ENCODE measurements at places on chromosomes 1 and 21.
A peak's percentile ranks its signal among the peaks of the same experiment; 100 is the strongest.

- no peaks in the 10 kb centered on the region for H3K36me3 ChIP-seq
- H3K27me3 ChIP-seq = no peaks in the 10 kb centered on the region
- DNase-seq = no peak
- H3K4me3 ChIP-seq = no peak overlapping the region
- no peak overlapping the region for H3K27ac ChIP-seq
Observed at GRCh38 chr1:37663426-37664000, 28.8 kb upstream of the CDCA8 start.

DNA sequence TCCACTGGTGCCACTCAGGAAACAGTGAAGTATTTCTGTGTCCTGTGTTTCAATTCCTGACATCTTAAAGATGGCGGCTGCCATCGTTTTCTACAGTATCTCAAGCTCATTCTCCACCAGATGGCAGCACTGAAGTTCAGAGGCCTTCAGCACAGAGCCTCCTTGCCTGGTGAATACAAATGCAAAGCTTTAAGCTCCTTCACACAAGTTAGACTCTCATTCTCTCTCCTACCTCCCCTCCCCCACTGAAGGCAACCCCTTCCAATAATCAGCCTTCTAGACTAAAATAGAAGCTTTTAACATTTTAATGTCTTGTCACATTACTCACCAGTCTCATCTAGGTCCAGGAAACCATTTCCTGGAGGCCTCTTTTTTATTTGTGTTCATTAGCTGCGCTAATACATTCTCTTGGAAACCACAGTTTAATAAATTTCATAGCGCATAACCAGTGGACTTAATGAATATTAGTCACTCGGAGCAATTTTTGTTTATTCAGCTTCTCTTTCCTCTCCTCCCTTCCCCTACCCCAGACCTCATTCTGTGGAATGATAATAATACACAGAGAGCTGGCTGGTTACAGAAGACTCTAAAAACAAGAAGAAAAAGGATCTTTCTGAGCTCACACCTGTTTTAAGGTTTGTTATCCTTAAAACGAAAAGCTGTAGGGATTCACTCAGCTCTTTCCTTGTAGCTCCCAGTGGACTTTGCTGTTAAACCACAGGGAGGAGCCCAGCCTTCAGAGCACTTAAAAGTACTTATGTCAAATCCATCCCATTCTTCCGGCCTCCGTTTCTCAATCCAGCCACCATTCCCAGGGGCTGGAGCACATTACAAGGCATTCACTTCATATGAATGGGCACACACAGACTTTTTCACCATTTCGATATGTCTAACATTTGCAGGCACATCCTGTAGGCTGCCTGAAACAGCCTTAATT is 384.9 kb downstream of the HLX start:
- peak; percentile 64 for DNase-seq
- H3K4me1 ChIP-seq = no peaks in the 10 kb centered on the region
- no peaks in the 10 kb centered on the region for H3K36me3 ChIP-seq
- no peak overlapping the region for H3K4me3 ChIP-seq
- H3K27ac ChIP-seq = no peak overlapping the region

DNA sequence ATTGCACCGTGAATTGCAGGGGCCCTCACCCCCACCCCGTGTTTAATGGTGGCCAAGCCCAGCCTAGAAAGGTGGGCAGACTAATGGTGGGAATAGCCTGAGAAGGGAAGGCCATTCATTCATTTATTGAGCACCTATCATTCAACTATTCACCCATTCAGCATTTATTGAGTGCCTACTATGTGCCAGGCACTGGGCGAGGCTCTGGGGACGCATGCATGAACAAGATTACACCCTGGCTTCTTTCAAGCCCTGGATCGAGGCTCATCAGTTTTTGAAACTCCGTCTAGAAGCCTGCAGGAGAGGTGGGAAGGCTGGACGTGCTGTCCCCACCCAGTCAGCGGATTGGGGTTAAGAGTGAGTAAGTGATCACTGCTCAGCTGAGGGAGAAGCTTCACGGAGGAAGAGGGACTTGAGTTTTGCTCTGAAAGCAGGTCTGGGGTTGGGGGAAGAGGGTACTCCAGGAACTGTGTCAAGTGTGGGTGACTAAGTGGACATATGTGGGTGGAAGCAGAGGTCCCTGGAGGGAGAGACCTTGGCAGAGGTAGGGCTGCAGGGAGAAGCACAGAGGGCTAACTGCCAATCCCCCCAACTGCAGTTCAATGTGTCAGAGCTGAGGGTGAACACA is 35.6 kb downstream of the MEF2D start:
- H3K36me3 ChIP-seq = peaks cover 4% of the 10 kb centered on the region
- H3K27ac ChIP-seq = no peak overlapping the region
- H3K27me3 ChIP-seq = no peaks in the 10 kb centered on the region
- H3K4me1 ChIP-seq = no peaks in the 10 kb centered on the region
- DNase-seq = no peak

GRCh38 chr21:46155514-46156377 is at the start of gene FTCD:
Gene FTCD, minus strand, starts transcription at chr21:46155579. Its CDS starts 56 bp downstream, at chr21:46155523.
- H3K27me3 ChIP-seq = no peaks in the 10 kb centered on the region
- H3K27ac ChIP-seq = no peak within 1 kb of the TSS
- no peaks in the 10 kb centered on the region for H3K4me1 ChIP-seq
- no peaks in the 10 kb centered on the region for H3K36me3 ChIP-seq
- H3K4me3 ChIP-seq = no peak within 1 kb of the TSS

DNA sequence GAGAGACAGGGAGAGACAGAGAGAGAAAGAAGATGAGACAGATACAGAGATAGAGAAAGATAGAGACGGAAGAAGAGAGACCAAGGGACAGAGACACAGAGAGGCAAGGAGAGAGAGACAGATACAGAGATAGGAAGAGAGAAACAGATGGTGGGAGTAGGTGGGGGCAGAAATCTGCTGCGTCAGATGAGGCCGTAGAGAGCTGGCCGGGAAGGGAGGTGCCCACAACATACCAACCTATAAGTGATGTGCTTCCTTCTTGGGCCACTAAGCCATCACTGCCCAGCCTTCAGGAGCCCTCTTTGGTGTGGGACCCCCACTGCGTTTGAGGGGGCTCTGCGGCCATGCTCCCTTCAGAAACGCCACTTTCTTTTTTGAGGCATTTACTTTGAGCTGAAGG is 307.6 kb upstream of the VAMP3 start:
- no peak overlapping the region for H3K4me3 ChIP-seq
- H3K27me3 ChIP-seq = no peaks in the 10 kb centered on the region
- H3K27ac ChIP-seq = no peak overlapping the region
- H3K4me1 ChIP-seq = no peaks in the 10 kb centered on the region

DNA sequence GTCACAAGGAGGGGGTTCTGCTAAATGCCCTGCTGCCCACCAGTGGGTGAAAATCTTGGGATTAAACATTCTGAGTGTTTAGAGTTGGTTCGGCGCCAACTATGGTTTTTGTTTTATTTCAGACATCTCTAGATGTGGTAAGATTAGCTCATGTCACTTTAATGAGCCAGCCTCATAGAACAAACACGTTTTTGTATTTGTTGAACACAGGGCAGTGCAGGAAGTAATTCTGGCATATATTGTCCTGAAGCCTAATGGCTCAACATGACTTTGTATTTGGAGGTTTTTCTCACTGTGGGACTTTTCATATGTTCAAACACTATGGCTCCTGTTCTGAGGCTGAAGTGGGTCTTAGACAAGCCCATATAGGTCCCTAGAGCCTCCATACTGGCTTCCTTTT is 107.8 kb downstream of the NGF start:
- no peaks in the 10 kb centered on the region for H3K4me1 ChIP-seq
- DNase-seq = no peak
- H3K4me3 ChIP-seq = no peak overlapping the region

DNA sequence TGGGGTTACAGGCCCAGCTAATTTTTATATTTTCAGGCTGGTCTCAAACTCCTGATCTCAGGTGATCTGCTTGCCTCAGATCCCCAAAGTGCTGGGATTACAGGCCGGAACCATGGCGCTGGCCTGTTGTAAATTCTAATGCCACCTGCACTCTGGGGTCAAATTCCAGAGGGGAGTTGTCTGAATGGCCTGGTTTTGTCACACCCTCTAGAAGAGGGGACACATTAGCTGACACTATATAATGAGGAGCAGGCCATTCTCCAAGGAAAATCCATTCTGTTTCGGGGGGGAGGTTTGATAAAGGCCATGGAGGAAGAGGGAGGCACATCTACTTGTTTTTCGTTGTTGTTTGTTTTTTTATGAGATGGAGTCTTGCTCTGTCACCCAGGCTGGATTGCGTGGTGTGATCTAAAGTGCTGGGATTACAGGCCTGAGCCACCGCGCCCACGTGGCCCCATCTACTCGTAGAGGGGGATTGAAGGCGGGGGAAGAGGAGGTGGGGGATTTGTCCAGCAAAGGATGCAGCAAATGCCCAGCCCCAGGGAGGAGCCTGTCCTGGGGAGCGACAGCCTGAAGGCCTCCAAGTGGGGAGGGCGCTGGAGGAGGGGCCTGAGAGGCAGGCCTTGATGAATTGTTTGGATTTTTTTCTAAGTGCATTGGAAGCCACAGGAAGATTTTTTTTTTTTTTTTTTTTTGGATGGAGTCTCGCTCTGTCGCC is 78.4 kb upstream of the SLC45A1 start:
- H3K4me1 ChIP-seq = no peaks in the 10 kb centered on the region
- no peak for DNase-seq
- no peaks in the 10 kb centered on the region for H3K36me3 ChIP-seq
- no peak overlapping the region for H3K27ac ChIP-seq

DNA sequence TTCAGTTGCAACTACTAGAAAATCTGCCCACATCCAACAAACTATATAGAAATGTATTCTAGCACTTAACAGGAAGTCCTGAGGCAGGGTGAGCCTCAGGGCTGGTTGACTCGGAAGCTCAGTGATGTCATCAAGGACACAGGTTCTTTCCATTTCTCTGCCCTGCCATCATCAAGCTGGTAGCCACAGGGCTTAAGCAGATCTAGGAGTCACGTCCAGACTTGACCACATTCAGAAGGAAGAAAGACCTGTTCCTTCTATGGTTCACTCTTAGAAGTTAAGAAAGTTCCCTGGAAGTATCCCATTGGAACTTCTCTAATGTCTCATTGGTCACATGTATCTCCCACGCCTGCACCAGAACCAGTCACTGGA is 438.1 kb downstream of the PRDM2 start:
- H3K4me3 ChIP-seq = no peak overlapping the region
- DNase-seq = no peak
- no peaks in the 10 kb centered on the region for H3K4me1 ChIP-seq
- H3K27me3 ChIP-seq = no peaks in the 10 kb centered on the region

DNA sequence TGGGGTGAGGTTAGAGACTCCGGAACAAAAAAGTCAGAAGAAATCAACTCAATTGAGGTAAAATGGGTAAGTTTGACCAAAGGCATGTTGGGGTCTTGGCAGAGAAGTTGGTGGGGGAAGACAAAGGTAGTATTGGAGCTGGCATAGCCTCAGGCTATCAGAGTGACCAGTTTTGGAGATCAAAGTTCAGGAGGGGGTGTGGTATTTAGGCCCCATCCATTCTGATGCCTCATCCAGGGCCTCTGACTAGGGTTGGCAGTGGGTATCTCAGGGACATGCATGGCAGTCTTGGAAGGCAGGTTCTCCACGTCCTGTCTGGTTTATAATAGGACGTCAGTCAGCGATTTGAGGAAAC is 73.2 kb upstream of the TRABD2B start:
- H3K4me1 ChIP-seq = peaks cover 5% of the 10 kb centered on the region
- H3K4me3 ChIP-seq = no peak overlapping the region
- DNase-seq = no peak

DNA sequence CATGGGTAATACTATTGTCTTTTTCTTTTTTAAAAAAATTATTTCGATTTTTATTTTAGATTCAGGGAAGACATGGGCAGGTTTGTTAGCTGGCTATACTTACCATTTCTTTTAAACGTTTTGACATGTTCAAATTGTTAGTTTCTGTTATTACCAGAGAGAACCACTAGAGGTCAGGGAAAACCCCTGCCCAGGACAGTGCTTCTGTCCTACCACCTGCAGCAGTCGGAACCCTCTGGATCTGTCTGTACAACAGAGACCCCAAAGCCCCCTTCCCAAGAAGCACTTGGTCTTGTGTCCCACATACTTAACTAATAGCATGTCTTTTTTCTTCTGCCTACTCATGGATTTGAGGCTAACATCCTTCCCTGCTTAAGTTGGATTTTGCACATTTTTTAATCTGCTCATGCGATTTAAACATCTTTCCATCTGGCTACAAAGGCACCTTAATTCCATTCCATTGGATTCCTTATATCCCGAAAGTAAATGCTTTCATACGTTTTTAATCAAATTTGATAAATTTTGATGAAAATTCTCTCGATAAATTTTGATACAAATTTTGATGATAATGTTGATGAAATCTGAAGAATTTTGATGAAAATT is 10.0 kb upstream of the C1orf115 start:
- H3K4me3 ChIP-seq = no peak overlapping the region
- H3K27me3 ChIP-seq = no peaks in the 10 kb centered on the region
- no peaks in the 10 kb centered on the region for H3K4me1 ChIP-seq
- H3K36me3 ChIP-seq = no peaks in the 10 kb centered on the region
- H3K27ac ChIP-seq = no peak overlapping the region

GRCh38 chr1:183845681-183846080 is 40.8 kb downstream of the RGL1 start:
- H3K27ac ChIP-seq = no peak overlapping the region
- no peak for DNase-seq
- no peaks in the 10 kb centered on the region for H3K36me3 ChIP-seq

DNA sequence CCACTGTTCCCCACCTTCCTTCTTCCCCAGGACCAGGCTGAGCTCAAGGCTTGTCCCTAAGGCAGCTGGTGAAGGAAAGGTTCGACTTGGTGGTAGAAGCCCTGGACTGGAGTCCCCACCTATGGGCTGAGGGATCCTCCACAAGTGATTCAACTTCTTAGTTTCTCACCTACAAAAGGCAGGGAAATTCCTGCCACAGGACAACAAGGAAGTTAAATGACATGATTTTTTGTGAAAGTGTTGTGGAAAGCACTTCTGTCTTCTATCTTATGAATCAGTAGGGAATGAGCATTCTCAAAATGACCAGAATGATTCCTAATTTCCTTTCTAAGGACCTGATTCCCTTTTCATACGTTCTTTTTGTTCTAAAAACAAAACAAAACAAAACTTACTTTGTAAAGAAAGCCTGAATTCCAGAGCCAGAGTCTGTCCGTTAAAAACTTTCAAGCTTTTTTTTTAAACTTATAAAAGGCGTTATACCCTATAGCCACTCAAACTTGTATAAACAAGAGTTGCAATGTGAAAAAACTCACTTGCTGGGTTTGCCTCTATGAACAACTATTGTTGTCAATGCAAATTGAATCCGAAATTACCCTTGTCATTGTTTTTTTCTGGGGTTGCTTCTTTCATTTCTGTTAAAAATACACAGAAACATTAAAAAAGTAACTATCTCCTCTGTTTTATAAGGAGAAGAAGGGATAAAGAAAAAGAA is 12.2 kb downstream of the KCNJ15 start:
- H3K4me3 ChIP-seq = no peak overlapping the region
- no peaks in the 10 kb centered on the region for H3K27me3 ChIP-seq
- H3K36me3 ChIP-seq = no peaks in the 10 kb centered on the region
- peaks cover 8% of the 10 kb centered on the region for H3K4me1 ChIP-seq

- peaks cover under 1% of the 10 kb centered on the region for H3K4me1 ChIP-seq
- H3K27ac ChIP-seq = no peak overlapping the region
- DNase-seq = no peak
Observed at GRCh38 chr1:206728697-206728987, 41.9 kb upstream of the IL19 start.

GRCh38 chr1:5989286-5989605 is 3.0 kb downstream of the NPHP4 start:
- no peaks in the 10 kb centered on the region for H3K4me1 ChIP-seq
- no peaks in the 10 kb centered on the region for H3K27me3 ChIP-seq
- no peak overlapping the region for H3K27ac ChIP-seq
- H3K36me3 ChIP-seq = no peaks in the 10 kb centered on the region
- DNase-seq = peak; percentile 26

- no peaks in the 10 kb centered on the region for H3K36me3 ChIP-seq
- H3K27ac ChIP-seq = no peak overlapping the region
- H3K27me3 ChIP-seq = no peaks in the 10 kb centered on the region
- peaks cover 11% of the 10 kb centered on the region for H3K4me1 ChIP-seq
- H3K4me3 ChIP-seq = no peak overlapping the region
- DNase-seq = no peak
Observed at GRCh38 chr1:67801903-67802302, 31.4 kb downstream of the GNG12 start.
